Stimulated activated CD4-positive, alpha-beta T cell treated with anti-CD3 and anti-CD28 coated beads, Interleukin-4, amount 100 ng/mL, for 1 hour (primary cell): ENCODE measurements at places on chromosomes 1 and 21.

DNA sequence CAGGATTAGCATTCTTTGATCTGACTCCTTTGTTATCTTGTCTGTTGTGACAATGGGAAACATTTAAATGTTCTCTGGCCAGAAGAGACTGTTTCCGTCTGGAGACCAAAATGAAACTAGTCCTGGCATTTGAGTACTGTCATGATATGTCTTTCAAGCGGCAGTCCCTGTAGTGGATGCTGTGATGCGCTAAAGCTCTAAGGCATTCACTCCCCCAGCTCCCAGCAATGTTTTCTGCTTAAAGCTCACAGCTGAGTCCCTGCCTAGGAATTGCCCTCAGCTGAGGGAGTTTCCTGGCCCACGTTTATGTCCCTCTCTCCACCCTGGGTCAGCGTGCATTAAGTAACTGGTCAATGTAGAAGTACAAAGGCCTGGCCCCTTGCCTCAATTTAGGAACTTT is 109.4 kb downstream of the UCHL5 start:
- DNase-seq, result no peak

GRCh38 chr1:46983830-46984586 is 39.5 kb upstream of the CYP4X1 start:
- no peak for DNase-seq

DNA sequence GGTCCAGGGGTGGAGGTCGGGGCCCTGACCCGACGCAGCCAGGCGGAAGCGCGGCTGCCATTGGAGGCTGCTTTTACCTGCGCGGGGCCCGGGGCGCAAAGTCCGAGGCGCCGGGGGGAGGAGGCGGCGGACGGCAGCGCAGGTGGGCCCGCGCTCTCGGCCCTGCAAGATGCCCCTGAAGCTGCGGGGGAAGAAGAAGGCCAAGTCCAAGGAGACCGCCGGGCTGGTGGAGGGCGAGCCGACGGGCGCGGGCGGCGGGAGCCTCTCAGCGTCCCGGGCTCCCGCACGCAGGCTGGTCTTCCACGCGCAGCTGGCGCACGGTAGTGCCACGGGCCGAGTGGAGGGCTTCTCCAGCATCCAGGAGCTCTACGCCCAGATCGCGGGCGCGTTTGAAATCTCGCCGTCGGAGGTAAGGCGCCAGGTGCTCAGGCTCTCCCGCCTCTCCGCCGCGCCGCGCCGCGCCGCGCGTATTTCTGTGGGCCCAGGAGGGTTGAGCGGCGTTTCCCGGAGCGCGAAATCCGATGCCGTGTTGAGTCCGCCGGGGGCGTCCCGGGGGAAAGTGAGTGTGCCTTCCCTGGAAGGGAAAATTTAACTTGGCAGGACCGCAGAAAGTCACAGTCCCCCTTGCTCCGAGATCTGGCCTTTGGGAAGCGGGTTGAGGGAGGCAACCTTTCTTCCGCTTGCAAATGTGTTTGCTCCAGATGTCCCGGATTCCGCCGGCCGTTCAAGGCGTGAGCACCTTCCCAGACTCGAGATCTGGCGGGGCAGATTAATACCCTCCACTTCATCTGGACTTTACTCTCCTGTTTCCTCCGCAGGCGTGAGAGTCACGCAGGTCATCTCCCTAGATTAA is at the start of gene GIPC2:
TSS of gene GIPC2 (plus strand) at position 41 of the 853 bp plus-strand sequence. CDS start at position 170, 129 bp downstream.
- peak; percentile 30 for DNase-seq

DNA sequence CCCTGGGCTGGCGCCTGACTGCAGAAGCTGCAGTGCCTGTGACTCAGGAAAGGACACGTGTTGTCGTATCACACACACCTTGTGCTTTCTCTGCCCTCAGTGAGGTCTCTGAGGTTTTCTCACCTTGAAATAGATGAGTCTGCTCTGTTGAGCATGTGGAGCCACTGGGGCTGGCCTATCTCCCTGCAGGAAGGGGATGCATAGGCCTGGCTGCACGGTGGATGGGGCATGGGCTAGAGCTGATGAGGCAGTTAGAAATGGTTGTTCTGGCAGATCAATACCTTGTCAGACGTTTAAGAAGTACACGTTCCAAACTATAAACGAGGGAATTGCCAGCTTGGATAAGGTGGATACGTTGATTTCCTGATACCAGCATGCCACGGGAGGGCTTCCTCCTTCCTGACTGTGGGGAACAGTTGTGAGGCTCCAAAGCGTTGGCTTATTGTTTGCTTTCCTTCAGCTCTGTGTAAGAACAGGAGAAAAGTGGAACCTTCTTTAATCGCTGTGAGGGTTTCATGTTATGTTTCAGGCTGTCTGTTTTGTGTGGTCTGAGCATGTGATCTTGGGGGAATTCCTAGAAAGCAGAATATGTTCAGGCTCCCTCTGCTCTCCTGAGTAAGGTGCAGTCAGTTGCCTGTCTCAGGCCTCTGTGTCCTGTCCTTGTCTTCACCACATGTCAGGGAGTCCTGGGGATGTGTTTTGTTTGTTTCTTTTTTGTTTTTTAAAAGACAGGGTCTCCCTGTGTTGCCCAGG is 44.8 kb downstream of the PCNT start:
- peak; percentile 18 for DNase-seq

DNA sequence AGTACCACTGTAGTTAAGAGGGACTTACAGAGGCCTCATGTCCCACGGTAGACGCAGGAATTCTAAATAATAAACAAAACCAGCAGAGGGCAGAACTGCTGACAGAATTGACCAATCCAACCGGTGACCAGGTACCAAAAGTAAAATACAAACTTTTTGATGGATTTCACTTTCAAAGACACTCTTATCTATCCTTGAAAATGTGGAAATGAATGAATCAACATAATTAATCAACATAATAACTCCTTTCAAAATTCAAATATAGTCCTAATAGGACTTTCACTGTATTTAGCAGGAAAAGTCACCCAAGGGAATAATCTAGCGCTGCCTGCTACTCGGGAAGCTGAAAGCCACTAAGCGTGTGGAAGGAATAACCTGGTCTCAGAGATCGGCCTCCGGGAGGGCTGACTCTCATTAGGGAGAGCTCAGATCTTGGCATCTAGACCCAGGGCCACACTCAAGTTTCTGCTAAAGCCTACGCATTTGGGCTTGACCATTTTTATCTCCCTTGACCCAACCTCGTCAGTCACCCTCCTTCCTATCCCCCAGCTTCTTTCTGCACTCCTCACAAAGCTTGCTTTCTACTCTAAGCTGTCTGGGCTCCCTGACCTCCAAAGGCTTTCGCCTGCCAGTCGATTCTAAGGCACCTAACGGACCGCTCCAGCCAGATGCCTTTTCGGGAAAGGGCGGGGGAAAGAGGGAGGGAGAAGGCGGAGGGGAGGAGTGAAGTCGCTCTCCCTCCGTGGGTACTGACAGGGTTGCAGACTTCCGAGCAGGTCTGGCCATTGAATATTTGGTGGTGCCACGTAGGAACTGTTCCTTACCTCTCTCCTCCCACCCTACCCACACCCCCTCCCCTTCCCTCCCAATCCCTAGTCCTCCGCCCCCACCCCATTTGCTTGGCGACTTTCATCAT is 1.6 kb downstream of the COL11A1 start:
- no peak for DNase-seq

DNA sequence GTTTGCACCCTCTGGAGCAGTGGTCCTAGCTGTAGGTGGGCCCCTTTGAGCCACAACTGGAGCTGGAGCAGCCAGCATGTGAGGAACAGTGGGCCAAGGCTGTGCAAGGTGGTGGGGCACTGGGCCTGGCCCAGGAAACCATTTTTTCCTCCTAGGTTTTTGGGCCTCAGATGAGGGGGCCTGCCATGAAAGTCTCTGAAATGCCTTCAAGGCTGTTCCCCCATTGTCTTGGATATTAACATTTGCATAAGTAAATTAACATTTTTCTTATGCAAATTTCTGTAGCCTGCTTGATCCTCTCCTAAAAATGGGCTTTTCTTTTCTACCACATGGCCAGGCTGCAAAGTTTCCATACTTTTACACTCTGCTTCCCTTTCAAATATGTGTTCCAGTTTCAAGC is 212.0 kb downstream of the NTNG1 start:
- DNase-seq, result no peak

DNA sequence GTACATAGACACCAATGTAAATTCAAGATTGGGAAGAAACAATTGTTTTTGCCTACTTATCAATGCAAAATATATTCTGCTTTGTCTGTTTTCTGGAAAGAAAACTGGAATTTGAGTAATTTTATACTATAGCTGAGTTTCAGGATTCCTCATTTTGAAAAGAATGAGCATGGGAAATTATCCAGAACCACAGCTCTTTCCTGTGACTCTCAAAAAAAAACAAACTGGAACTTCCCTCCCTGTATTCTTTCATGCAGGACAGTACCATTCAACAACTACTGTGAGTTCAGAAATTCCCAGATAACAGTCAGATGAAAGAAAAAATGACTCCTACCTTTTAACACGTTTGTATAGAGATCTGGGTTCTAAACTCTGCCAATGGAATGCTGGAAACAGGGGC is 372.4 kb downstream of the TGFB2 start:
- DNase-seq, result no peak

GRCh38 chr1:183645531-183645930 is 7.6 kb downstream of the APOBEC4 start:
- no peak for DNase-seq

DNA sequence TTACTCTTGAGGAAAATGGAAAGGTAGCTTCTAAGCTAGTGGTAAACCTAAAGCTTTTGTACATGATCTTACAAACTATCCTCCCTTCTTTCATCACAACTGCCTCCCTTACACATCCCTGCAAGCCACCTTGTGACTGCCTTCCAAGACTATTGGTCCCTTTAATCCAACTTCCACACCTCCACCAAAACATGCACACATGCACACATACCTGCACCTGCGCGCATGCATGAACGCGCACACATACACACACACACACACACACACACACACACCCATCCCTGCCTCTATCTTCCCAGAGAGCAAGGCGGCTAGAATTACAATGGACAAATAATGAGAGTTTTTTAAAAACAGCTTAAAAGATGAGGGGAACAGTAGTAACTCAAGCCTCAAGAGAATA is 58.3 kb downstream of the LUZP1 start:
- DNase-seq, result no peak

GRCh38 chr1:145983960-145984830 is 12.2 kb downstream of the TXNIP start:
- no peak for DNase-seq

GRCh38 chr1:184362876-184363275 is 24.0 kb upstream of the C1orf21 start:
- DNase-seq, result no peak

GRCh38 chr1:234505769-234506102 is 26.8 kb upstream of the TARBP1 start:
- DNase-seq, result no peak

- no peak for DNase-seq
Measured at GRCh38 chr1:203907901-203908300, 46.5 kb downstream of the SNRPE start.

DNA sequence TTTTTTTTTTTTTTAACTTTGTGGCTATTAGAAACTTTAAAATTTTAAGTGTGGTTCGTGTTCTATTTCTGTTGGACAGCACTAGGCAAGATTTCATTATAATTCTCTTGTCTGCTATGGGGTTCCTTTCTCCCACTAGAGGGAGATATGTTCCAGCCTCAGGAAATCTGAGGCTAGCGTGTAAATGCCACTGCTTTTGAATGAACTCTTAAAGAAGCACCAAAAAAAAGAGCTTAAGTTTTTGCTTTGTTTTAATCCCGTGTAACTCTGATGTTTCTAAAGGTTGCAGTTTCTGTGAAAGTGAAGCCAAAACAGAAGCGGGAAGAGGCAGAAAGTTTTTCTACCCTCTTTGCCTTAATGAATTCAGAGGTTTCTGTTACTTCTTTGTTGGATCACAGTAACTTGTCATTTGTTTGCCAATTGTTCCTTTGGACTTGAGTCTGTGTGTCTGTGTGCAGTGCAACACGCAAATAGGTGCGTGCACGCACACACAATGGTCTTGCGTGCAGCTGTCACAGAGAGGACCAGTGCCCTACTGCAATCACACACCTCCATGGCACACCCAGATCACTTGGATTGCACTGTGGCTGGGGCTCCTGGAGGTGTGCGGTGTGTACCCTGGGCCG is 32.3 kb downstream of the HHAT start:
- DNase-seq, result no peak

- DNase-seq, result no peak
Measured at GRCh38 chr1:235831148-235831547, 35.6 kb downstream of the LYST start.

GRCh38 chr21:33362044-33362555 is 37.3 kb downstream of the IFNAR1 start:
- DNase-seq, result peak; percentile 26

- DNase-seq, result peak; percentile 49
Measured at GRCh38 chr1:246492611-246493245, 14.4 kb downstream of the SMYD3 start.

DNA sequence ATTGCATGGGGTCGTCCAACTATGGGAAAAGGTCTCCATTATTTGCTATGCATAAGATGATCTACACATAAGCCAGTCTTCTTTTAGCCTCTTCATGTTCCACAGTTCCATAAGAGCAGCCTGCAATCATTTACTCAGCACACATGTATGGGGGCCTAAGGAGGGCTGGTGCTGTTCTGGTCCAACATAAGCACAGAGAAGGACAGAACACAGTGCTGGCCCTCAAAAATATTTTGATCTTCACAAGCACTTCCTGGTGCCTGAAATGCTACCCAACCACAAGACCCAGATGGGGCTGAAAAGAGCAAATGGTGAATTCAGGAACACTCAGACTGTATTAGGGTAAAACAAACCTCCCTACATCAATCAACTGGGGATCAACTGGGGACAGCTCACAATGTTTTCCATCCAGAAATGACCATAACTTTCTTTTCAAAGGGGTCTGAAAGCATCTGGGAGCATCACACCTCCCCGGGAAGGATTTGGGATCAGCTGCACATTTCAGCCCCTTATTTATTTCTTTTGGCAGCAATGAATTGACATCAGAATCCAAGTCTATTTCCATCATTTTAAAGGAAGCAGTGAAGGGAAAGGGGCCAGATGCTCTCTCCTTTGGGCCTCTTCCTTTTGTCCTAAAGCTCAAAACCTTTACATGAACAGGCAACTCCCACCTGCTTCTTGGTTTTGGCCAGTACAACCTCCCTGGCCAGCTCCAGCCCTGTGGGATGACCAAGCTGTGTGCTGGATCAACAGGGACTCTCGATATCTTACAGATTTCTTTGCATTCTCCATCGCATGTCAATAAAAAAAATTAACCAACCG is 45.7 kb downstream of the KCNN3 start:
- DNase-seq, result no peak

DNA sequence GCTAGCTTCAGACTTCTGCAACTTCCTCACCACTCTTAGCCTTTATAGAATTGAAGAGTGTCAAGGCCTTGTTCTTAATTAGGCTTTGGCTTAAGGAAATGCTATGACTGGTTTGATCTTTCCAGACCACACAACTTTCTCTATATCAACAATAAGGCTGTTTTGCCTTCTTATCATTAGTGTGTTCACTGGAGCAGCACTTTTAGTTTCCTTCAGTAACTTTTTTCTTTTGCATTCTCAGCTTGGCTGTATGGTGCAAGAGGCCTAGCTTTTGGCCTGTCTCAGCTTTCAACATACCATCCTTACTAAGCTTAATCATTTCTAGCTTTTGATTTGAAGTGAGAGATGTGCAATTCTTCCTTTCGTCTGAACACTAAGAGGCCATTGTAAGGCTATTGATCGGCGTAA is 8.6 kb downstream of the PRKACB start:
- DNase-seq, result no peak
